ENCODE measurements at places on chromosomes 16 and 17. TPM values are rescaled to one million over a fixed set of nuclear protein-coding genes. Genes with fewer than 3 reads are reported as not detected.

Gene STH
- total RNA-seq, result not detected

Gene TNP2
- not detected for total RNA-seq

Gene KRTAP1-5
- total RNA-seq, result not detected

Gene BCAS3
- total RNA-seq, result 9.9 TPM
